ENCODE measurements at places on chromosomes 16 and 17.
A peak's percentile ranks its signal among the peaks of the same experiment; 100 is the strongest.

DNA sequence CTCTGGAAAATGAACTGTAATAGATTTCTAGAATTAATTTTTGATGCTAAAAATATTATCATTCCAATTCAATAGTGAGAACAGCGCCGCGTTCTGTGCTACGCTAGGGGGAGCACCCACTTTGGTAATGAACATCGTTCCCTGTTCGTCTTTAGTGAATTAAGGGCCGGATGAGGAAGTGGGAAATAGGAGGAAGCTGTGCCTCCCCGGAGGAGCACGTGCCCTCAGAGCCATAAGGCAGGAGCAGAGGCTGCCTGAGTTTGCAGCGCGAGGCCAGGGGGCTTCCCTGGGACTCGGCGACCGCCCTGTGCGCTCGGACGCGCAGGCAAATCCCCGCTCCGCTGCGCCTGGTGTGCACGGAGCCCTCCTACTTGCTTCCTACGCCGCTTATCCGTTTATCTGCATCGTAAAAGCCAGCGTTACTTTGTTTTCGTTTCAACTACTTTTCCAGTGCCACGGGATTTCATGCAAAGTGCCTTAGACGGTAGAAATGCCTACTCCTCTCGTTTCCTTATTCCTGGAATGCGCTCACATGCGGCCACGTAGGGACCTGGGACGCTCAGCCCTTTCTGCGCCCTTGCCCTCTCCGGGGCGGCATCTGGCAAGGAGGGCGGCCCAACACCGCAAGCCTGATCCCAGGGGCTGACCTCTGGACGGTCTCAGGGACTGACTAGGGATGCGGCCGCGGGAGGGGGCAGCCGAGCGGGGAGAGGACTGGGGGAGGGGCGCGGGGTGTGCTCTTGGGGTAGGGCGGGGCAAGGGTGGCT lies 76.4 kb downstream of the KCNJ12 start:
- DNase-seq = peak; percentile 49

DNA sequence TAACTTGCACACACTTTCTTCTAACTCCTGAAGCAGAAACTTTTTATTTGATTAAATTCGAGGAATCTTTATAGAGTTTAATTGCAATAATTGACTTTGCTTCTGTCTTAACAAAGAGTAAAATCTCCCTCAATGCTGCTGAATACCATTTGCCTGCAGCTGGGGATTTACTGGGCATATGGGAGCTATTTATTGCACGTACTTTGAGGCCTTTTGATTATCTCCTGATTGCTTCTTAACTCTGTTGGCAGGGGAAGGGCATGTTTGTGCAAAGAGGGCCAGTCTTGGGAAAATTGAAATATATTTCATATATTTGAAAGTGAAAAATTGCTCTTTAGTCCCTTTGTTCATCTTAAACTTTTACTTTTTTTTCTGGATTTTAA lies 156.8 kb upstream of the CHMP6 start:
- no peak for DNase-seq

DNA sequence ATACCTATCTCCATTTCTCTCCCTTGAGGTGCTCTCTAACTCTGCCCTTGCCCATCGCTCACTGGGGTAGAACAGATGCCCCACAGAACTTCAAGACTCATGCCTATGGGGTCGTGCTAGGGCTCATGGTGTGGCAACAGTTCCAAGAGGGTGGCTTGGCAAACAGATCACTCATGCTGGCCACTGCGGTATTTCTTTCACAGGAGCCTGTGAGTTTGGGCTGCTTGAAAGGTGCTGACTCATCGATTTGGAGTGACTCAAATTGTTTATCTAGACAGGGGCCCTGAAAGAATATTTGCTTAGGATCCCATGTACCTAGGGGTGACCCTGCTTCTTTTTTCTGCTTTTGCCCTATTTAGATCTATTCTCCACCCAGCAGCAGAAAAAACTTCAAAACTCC lies 69.9 kb downstream of the IRX5 start:
- DNase-seq = peak; percentile 44

DNA sequence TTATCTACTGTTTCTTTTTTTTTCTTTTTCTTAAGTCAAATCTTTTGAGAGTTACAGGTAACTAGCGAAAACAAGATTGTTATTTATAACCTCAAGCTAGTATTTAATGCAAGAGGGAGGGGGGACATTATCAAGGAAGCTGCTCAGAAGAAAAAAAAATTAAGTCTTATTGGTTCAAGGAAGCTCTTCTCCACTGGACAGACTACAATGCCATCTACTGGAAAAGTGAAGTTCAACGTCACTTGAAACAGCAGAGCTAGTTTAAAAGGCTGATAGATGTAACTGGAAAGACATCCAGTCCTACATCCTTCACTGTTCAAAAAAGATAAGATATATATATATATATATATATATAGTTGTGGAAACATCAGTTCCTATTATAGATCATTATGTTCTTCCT lies 418.0 kb upstream of the PSMD7 start:
- peak; percentile 67 for DNase-seq

DNA sequence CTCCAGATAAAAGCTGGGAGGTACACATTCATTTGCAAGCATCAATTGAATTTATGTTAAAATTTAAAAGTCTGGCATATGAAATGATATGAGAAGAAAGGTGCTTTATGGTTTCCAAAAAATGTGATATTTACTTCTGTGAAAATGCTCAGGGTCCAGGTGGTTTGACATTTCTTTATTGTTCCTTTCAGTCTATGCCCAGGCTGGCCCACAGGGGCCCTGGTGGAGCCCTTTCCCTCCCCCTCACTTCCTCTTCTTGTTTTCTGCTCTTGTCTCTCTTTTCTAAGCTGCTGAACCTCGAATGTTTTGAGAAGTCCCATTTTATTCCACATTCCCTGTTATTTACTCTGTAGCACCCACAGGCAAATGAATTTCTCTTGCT lies 127.8 kb downstream of the HS3ST3B1 start:
- DNase-seq = no peak

DNA sequence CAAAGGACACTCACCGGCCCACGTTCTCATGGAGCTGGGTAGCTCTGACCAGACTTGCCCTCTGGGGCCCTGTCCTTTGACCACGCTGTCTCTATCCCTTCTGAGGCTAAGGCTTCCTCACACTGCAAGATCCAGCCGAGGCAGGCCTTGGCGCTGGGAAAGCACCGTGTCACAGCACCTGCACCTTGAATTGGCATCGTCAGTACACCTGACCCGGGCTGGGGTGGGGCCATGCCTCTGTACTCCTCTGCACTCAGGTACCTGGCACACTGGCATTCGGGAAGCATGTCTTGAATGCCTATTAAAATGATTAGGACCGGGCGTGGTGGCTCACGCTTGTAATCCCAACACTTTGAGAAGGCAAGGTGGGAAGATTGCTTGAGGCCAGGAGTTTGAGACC lies 6.0 kb downstream of the TBC1D24 start:
- DNase-seq = no peak

DNA sequence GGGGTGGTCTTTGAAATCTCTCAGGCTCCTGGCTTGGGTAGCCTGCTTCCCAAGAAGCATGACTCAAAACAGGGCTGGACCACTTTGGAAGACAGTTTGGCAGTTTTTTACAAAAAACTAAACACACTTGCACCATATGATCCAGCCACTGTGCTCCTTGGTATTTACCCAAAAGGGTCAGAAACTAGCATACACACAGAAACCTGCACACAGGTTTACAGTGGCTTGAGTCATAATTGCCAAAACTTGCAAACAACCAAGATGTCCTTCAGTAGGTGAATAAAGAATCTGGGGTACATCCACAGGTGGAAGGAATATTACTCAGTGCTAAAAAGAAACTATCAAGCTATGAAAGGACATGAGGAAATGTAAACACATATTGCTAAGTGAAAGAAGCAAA lies 323.2 kb upstream of the CDH5 start:
- no peak for DNase-seq

DNA sequence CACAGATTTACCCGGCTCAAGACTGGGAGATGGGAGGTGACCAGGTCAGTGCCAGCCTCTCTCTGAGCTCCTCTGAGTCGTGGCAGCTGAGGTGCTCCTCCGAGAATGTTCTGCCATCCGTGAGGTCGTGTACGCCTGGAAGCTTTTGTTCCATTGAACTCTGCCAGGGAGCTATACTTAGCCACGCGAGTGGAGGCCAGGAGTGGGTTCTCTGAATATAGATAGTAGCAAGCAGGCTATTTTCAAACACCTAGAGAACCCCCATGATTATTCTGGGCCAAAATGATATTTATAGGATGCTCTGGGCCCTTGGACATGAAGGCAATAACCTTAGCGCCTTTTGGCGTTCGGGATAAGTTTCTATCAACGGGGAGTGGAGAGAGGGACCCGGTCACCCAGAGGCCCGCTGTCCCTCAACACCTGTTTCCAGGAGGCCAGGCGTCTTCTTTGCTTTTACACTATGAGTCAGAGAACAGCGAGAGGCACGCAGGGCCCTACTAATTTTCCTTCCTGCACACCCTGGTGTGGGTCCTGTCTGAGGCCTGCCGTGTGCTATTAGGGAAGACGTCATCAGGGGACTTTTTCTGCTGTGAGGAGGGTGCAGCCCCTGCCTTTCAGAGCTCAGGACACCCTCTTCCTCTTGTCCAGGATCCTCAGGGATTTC lies 11.0 kb upstream of the MVD start:
- no peak for DNase-seq

- no peak for DNase-seq
Measured at GRCh38 chr16:47504599-47504998, 43.5 kb downstream of the PHKB start.

GRCh38 chr16:68590201-68590994 lies 51.3 kb downstream of the ZFP90 start:
- peak; percentile 86 for DNase-seq

- no peak for DNase-seq
Measured at GRCh38 chr16:23274968-23275367, 27.1 kb upstream of the SCNN1B start.

- DNase-seq = peak; percentile 7
Measured at GRCh38 chr17:19978209-19978802, 678 bp upstream of the AKAP10 start.

DNA sequence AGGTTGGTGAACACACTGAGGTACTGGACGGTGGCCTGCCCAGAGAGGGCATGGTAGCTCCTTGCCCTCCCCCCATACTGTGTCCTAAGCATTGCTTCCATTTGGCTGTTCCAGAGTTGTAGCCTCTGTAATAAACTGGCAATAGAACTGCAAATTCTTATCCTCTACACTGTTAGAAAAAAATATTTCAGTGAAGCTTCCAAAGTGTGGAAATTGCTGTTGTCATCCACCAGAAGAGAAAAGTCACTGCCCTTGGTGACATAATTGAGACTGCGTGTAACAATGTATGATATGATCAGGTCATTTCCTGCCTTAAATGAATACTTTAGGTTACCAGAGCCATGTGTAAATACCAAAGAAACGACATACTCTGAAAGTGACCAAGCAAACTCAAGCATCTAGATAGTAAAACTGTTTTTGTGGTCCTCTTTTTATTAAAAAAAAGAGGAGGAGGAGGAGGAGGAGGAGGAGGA lies 65.9 kb downstream of the CEP95 start:
- peak; percentile 50 for DNase-seq

- DNase-seq = no peak
Measured at GRCh38 chr16:85768199-85768598, 17.3 kb upstream of the C16orf74 start.
